Esophagus squamous epithelium (tissue), 5 donors: ENCODE measurements at places on chromosomes 7 and 10.

DNA sequence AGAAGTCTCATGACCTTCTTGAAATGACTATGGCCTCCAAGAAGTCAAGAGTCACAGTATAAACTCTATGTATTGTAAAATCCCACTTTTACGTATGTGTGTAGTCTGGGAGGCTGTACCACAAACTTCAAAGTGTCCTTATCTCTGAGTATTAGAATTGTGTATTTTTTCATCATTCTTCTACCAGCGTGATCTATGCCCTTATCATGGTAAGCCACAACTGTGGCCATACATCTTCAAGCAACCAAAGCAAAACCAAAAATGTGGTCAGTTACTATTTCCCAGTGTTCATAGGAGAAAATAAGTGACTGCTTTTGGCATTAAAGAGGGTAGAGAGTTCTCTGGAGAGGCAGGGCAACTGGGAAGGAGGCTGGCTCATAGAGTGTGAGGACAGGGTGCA lies 42.8 kb downstream of the SPOCK2 start:
- no peak for DNase-seq

DNA sequence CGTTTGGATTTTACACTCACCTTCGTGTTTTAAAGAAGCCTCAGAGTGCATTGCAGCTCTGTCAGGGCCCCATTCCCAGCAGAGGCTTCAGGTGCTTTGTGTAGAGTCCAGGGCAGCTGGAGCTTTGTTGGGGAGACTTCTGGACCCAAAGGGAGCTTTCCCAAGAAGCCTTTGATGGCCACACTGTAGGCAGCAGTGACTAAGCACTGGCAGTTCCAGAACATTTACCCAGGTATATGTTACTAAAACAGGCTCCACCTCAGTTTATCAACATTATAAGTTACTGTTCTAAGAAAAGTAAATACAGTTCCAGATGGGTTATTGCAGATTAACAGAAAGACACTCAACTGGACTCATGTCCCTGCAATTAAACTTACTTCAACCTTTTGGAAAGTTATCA lies 66.8 kb downstream of the LANCL2 start:
- DNase-seq, result no peak

GRCh38 chr10:129531195-129531968 lies 64.3 kb downstream of the MGMT start:
- DNase-seq, result no peak

DNA sequence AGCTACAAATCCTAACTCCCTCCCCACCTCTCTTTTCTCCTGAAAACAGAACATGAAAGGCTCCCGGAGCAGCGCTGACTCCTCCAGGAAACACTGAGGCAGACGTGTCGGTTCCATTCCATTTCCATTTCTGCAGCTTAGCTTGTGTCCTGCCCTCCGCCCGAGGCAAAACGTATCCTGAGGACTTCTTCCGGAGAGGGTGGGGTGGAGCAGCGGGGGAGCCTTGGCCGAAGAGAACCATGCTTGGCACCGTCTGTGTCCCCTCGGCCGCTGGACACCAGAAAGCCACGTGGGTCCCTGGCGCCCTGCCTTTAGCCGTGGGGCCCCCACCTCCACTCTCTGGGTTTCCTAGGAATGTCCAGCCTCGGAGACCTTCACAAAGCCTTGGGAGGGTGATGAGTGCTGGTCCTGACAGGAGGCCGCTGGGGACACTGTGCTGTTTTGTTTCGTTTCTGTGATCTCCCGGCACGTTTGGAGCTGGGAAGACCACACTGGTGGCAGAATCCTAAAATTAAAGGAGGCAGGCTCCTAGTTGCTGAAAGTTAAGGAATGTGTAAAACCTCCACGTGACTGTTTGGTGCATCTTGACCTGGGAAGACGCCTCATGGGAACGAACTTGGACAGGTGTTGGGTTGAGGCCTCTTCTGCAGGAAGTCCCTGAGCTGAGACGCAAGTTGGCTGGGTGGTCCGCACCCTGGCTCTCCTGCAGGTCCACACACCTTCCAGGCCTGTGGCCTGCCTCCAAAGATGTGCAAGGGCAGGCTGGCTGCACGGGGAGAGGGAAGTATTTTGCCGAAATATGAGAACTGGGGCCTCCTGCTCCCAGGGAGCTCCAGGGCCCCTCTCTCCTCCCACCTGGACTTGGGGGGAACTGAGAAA lies 30.4 kb downstream of the PFKFB3 start:
- DNase-seq, result no peak
